Stimulated activated CD4-positive, alpha-beta T cell treated with anti-CD3 and anti-CD28 coated beads, Interleukin-12 subunit alpha, Interleukin-12 subunit beta, amount 100 ng/mL, for 24 hours (primary cell): ENCODE measurements at places on chromosomes 11 and 22.

GRCh38 chr11:1619449-1619848 is 2.5 kb downstream of the KRTAP5-4 start:
- DNase-seq = no peak

DNA sequence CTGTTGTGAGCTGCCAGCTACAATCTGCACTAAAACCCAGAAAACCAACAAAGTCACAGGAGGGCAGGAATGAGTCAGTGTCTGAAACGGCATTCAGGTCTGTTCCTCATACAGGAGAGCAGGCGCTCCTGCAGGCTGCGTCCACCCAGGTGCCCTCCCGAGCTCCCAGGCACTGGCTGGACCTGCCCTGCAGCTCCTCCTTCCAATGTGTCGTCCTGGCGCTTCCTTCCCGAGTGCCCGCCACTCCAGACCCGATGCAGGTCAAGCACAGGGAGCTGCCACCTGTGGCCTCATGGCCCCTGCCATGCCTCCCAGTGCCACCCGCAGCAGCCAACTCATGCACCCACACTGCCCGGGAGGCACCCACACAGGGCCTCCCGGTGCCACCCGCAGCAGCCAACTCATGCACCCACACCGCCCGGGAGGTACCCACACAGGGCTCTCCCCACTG is 12.0 kb downstream of the BRD1 start:
- no peak for DNase-seq

GRCh38 chr11:61656347-61657077 is 23.7 kb upstream of the DAGLA start:
- no peak for DNase-seq

- no peak for DNase-seq
These were observed 2.7 kb downstream of the SULT4A1 start for GRCh38 chr22:43859621-43860020.

- DNase-seq = no peak
These were observed 54.5 kb upstream of the NOX4 start for GRCh38 chr11:89545691-89546090.

- DNase-seq = no peak
These were observed 72.7 kb upstream of the CRTAM start for GRCh38 chr11:122765487-122766131.

DNA sequence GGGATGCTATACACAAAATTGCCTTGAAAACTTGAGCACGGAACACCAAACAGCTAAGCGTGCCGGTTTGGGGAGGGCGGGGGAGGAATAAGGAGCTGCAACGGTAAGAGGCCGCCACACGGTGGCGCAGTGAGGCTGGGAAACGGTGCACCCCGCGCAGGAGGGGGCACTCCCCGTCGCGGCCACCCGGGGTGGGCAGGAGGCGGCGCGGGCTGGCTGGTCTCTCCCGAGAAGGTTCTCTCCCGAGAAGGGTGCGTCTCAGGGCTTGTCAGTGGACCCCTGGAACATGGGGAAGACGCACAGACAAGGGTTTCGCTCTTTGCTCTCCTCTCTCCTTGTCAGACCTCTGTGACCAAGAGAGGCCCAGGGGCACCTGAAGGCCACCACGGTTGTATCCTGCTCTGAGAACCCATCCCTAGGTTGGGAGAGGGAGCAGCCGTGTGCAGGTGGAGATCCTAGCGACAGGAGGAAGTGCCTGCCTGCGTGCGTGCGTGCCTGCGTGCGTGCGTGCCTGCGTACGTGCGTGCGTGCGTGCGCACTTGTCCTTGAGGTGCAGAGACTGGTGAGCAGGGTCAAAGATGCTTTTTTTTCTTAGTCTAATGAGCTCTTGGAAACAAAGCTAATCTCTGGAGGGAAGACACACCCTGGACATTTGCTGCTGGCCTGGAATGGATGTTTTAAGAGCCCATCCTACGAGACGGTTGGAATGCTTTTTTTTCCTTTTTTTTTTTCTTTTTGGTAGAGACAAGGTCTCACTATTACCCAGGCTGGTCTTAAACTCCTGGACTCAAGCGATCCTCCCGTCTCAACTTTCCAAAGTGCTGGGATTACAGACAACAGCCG is 18.1 kb upstream of the JAM3 start:
- DNase-seq = peak; percentile 47

- no peak for DNase-seq
These were observed 20.8 kb downstream of the YPEL1 start for GRCh38 chr22:21714786-21715185.

DNA sequence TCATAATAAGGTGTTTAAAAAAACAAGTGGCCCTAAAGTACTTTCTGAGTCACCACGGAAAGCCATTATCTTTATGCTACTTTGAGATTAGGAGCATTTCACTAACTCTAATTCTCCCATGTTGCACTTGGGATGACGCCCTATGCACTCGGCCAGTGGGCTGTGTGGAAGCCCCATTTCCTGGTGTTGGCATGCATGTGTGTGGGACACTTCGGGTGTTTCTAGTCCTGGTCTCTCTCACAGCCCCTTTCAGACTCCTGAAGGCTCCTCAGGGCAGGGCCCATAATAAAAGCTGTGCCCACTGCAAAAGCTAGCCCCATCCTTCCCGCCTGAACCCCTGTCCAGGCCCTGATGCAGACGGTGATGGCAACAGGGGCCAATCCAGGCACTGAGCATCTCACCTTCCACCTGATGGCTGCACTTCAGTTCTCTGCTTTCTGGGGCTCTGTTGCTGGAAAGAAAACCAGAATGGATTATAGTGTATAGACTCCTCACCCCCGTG is 14.9 kb upstream of the FXYD2 start:
- no peak for DNase-seq

DNA sequence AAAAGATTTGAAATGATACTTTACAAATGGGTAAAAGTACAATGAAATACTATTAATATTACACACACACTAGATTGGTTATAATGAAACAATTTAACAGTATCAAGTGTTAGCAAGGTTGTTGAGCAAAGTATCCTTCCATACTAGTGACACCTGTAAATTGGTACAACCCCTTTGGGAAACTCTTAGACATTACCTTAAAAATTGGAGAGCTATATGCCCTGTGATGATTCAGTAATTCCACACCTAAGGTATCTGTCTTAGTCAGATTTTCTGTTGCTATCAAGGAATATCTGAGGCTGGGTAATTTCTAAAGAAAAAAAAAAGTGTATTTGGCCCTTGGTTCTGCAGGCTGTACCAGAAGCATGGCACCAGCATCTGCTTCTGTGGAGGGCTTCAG is 7.4 kb upstream of the GDPD4 start:
- no peak for DNase-seq

- DNase-seq = peak; percentile 52
These were observed at the start of gene RPS6KA4 for GRCh38 chr11:64358907-64359711. Gene RPS6KA4 (plus strand): TSS chr11:64359162. CDS start chr11:64359236, 74 bp downstream.

DNA sequence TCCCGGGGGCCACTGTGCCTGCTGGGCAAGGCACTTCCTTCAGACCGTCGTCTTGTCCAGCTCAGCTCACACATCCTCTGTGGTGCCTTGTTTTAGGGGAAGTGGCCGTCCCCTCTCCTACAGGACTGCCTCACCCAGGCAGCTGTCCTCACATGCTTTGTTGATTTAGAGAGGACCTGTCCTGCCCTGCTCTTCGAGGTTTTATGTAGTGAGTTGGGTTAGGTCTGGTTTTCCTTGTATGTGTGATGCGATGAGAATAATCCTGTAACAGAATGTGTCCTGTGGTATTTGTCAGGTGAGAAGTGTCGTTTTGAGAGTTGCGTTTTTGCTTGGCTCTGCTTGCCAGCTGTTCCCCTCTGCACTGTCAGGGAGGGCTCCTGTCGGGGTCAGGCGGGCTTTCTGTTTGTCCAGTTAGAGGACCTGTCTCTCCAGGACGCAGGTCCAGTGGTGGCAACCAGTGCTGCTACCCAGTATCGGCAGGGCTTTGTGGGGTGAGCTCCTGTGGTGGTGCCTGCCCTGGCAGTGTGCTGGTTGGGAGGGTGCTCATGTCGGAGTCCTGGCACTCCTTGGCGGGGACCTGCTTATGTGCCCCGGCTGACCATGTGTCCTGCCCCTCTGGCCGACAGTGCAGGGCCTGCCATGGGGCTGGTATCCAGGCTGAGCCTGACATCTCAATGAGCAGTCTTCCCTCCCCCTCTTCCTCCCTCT is 41.3 kb downstream of the MUC6 start:
- no peak for DNase-seq

DNA sequence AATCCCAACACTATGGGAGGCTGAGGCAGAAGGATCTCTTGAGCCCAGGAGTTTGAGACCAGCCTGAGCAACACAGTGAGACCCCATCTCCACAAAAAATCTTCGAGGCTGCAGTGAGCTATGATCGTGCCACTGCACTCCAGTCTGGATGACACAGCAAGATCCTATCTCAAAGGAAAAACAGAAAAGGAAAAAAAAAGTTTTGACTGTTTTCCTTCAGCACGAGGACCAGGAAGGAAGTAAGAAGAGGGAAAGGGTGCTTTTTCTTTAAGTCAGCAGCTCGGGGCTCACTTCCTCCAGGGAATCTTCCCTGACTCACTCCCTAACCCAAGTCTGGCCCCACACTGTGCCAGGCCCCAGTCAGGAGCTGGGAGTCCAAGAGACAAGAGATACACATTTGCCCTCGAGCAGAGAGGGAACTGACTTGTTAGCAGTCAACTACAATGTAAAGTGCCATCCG is 14.2 kb downstream of the ARRB1 start:
- DNase-seq = no peak

GRCh38 chr11:23988381-23989006 is 508.4 kb upstream of the LUZP2 start:
- DNase-seq = no peak

DNA sequence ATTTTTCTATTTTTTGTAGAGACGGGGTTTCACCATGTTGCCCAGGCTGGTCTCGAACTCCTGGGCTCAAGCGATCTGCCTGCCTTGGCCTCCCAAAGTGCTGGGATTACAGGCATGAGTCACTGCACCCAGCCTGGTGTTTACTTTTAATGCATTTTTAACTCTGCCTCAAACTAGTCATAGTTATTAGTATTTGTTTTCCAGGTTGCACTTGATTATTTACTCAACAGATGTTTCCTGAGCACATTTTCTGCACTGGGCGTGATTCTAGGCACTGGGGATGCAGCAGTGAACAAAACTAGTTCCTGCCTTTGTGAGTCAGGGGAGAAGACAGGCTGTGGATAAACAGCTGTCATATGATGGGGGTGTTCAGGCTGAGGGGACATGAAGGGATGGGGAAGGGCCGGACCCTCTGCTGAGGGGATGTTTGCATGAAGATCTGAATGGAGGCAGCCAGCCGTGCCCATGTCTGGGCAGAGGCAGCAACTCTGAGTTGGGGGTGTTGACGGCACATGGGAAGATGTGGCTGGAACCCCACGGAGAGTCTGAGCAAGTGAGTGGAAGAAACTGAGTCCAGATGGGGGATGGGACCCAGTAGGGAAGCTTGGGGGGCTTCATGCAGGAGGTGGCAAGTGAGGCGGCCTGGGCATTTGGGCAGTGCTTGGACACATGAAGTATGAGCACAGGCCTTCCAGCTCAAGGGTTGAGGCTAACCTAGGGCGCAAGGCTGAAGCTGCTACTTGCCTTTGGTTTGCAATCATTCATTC is 34.4 kb downstream of the MPPED1 start:
- DNase-seq = no peak

- DNase-seq = no peak
These were observed 74.1 kb downstream of the LRP5 start for GRCh38 chr11:68386331-68386978.

DNA sequence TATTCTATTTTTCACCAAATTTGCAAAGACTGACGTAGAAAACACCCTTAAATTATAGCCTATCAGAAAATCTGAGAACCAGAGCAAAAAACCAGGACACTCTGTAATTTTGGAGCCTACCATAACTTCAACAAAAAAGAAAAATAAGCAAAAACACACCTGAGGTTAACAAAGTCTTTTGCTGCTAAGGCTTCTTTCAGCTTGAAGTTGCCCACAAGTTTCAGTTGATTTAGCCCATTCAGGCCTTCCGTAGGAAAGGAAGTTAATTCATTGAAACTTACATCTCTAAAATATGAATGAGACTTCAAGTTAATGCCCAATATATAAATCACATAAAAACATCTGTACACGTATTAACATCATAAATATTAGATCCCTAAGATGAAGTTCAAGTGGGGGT is 10.4 kb upstream of the CCDC34 start:
- DNase-seq = no peak

GRCh38 chr22:41181349-41182241 is 23.5 kb upstream of the L3MBTL2 start:
- no peak for DNase-seq

DNA sequence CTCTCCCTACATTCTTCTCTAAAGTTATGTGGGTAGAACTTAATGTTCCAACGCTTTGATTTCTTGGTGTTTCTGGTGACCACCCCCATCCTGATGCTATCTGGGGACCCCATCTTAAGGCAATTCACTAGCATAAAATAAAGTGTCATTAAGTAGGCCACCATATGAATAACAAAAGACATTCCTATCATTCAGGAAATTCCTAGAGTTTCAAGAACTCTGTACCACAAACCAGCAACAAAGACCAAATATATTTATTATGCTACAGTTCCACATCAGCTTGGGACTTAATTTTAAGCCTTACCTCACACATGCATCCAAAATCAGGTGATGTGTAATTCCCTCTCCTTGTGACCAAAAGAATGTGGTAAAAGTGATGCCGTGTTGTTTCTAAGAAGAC is 254.6 kb upstream of the LRRC4C start:
- DNase-seq = no peak

GRCh38 chr11:10076458-10077141 is 217.4 kb downstream of the SBF2 start:
- no peak for DNase-seq

DNA sequence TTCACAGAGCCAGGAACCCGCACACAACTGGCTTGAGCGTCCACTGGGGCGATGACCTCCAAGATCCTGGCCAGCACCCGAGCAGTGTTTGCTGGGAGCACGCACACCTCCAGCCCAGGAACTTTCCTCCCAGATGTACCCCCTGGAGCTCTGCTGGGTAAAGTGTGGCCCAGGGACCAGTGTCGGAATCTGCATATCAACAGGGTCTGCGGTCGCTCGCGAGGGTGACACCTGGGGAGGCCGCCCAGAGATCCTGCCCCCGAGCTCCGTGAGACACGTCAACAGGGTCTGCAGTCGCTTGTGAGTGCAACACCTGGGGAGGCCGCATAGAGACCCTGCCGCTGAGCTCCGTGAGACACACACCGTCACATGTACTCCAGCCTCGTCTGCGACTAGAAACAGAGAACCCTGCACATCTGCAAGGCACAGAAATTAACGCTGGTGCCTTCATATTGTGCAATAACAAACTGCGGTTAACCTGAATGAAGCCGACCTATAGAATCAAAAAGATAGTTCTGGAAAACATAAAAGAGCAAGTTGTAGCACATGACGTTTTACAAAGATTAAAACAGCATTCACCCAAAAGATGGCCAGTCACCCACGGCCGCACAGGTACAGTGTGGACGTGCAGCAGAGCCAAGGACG is 172.4 kb downstream of the BRD1 start:
- DNase-seq = no peak

DNA sequence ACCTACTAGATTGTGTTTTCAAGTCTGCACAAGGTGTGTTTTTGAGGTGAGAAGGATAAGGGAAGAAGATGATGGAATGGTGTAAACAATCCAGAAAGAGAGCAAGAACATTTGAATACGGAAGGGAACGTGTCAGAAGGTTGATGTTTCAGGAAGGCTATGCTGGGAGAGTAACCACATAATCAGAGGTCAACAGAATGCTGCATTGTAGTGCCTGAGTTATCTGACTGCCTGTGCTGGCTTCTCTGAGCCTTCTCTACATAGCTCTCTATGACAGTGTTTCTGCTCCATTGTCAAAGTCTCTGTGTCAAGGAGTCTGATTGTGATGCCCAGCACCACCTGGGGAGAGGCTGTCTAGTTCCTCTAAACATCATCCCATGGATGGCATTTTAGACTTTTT is 74.1 kb downstream of the CYB5R2 start:
- no peak for DNase-seq
